ENCODE measurements at places on chromosomes 1 and 21.
A peak's percentile ranks its signal among the peaks of the same experiment; 100 is the strongest.

- H3K36me3 ChIP-seq: no peaks in the 10 kb centered on the region
- H3K4me1 ChIP-seq: no peaks in the 10 kb centered on the region
- H3K4me3 ChIP-seq: no peak overlapping the region
- H3K27me3 ChIP-seq: peaks cover 14% of the 10 kb centered on the region
Observed at GRCh38 chr1:7659514-7659913, 111.6 kb upstream of the VAMP3 start.

DNA sequence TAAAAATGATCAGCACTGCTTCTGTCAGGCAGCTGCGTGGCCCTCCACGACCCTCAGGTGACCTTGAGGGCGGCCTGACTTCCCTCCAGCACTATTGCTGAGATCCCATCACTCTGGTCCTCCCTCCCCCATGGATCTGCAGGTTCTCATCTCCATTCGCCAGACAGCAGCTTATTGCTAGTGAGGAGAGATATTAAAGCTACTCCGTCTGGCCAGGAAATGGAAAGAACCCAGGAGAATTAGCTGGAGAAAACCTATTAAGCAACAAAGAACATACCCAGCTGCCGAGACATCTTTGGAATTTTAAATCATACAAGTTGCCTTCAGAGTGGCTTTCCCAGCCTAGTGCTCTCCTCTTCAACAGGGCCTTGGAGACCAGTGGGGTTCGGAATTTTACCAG, 25.7 kb upstream of the KCNN3 start:
- H3K36me3 ChIP-seq: no peaks in the 10 kb centered on the region
- no peak overlapping the region for H3K27ac ChIP-seq
- H3K4me1 ChIP-seq: peaks cover 12% of the 10 kb centered on the region
- no peak overlapping the region for H3K4me3 ChIP-seq
- H3K27me3 ChIP-seq: no peaks in the 10 kb centered on the region
- DNase-seq: no peak

GRCh38 chr1:204344665-204345355, 14.9 kb downstream of the PLEKHA6 start:
- H3K27ac ChIP-seq: no peak overlapping the region
- H3K27me3 ChIP-seq: peaks cover 41% of the 10 kb centered on the region
- no peak for DNase-seq
- H3K36me3 ChIP-seq: no peaks in the 10 kb centered on the region
- H3K4me3 ChIP-seq: no peak overlapping the region
- peaks cover 12% of the 10 kb centered on the region for H3K4me1 ChIP-seq

- H3K4me3 ChIP-seq: no peak overlapping the region
- no peaks in the 10 kb centered on the region for H3K36me3 ChIP-seq
- peaks cover 8% of the 10 kb centered on the region for H3K4me1 ChIP-seq
- no peak overlapping the region for H3K27ac ChIP-seq
Observed at GRCh38 chr1:111990878-111991718, 1.6 kb upstream of the KCND3 start.

DNA sequence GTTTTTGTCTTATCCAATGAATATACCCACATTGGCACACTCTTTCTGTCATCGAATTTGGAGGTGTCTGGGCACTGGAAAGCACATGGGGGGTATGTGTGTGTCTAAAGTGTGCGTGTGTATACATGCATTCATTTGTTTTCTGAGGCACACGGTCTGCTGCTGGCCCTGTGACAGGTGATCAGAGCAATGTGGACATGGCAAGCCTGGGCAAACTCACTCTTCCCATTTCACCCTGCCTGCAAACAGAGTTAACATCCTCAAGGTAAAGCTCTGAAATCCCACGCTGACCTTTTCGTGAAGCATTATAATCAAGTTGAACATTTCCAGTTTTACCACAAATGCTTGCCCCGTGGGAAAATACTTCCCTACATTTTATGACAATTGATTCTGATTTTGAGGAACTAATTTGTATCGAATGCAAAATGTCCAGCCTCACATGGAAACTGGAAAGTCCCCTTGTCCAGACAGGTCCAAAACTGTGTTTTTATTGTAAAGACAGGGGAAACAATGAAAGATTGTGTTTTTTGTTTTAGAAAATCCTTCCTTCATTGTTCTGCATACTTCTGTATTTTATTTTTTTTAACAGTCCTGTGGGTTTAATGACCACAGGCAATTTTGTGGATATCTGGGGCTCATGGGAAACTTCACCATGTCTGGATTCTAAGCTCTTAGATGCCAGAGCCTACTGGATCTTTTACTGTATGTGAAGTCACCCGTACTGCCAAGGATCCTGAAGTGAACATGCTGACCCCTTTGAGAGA, 160.9 kb downstream of the PBX1 start:
- DNase-seq: no peak
- peaks cover 1% of the 10 kb centered on the region for H3K4me1 ChIP-seq
- no peaks in the 10 kb centered on the region for H3K27me3 ChIP-seq
- H3K36me3 ChIP-seq: no peaks in the 10 kb centered on the region

DNA sequence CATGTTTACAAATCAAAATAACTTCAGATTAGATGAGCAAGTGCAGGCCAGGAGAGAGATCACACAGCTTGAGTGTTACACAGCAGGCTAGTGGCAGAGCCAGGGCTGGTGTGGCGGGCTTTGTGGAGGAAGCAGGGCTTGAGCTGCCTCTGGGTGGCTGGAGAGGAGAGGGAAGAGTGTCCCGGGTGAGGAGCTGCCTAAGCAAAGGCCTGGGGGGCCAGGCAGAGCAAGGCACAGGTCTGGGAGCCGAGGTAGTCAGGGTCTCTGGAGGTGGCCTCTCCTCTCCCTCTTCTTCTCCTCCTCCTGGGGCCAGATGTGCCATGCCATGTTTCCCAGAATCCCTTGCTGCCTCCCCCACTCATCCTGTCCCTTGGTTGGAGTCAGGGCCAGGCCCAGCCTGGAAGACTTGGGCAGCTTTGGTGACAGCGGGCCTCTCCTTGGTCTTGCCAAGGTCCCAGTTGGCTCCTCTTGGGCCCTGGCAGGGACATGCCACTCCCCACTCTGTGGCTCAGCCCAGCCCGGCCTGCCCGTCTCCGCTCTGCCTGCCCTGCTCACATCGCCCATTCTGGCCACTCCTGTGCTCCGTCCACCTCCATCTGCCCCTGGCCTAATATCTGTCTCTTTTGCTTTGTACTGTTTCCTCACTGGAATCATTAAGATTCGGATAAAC, 70.3 kb downstream of the PTPRU start:
- H3K27me3 ChIP-seq: no peaks in the 10 kb centered on the region
- no peak overlapping the region for H3K27ac ChIP-seq
- H3K4me1 ChIP-seq: no peaks in the 10 kb centered on the region
- DNase-seq: no peak
- no peaks in the 10 kb centered on the region for H3K36me3 ChIP-seq

DNA sequence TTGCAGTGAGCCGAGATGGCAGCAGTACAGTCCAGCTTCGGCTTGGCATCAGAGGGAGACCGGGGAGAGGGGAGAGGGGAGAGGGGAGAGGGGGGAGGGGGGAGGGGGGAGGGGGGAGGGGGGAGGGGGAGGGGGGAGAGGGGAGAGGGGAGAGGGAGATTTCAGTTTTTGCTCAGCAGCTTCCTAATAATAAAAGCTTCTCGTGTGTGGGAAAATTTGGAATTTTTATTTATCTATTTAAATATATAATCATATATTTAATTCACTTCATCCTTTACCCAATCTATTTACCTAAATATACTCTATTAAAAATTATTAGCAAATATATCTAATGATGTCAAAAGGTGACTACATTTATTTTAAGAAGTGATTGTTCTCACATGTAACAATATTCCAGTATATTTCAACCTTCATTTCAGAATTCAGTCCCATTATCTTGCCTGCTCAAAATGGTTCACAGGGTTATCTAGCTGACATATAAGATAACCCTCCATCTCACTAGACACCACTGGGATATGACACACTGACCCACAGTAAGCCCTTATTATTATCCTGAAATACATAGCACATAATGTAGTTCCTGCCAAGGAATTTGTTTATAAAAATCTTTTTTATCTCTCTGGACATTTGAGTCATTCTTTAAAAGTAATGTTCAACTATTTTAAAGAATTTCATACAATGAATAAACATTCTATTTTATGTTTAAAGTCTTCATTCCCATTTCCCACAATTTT, 105.9 kb downstream of the GPATCH2 start:
- no peaks in the 10 kb centered on the region for H3K36me3 ChIP-seq
- no peak for DNase-seq
- H3K4me3 ChIP-seq: no peak overlapping the region
- no peak overlapping the region for H3K27ac ChIP-seq
- H3K27me3 ChIP-seq: no peaks in the 10 kb centered on the region

DNA sequence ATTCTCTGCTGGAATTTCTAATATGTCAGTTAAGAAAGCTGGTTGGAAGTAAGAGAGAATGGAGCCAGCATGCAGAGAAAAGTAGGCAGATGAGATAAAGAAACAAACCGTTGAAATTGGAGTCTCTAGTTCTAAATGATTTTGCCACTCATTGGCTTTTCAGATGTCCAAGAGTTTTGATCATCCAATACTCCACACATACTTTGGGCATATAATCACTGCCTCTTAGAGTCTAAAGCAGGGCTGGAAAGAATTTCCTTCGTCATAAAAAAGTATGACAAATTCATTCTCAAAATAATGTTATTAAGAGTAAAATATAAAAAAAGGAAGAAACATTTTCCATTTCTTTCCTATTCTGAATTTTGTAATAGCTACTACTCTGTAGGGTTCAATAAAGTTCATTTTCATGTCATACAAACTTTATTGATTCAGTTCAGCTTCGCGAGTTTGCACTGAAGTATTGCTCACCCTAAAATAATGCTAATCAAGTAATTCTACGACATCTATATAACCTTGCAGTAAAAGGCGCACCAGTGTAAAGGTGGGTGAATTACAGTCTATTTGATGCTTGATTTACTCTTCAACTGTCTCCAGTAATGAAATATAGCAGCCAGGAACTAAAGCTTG, 1556.6 kb downstream of the NCAM2 start:
- DNase-seq: no peak
- no peaks in the 10 kb centered on the region for H3K4me1 ChIP-seq
- H3K27ac ChIP-seq: no peak overlapping the region
- H3K36me3 ChIP-seq: no peaks in the 10 kb centered on the region

GRCh38 chr1:6950001-6950765, 164.9 kb downstream of the CAMTA1 start:
- DNase-seq: no peak
- no peak overlapping the region for H3K27ac ChIP-seq
- peaks cover 3% of the 10 kb centered on the region for H3K4me1 ChIP-seq
- peaks cover 22% of the 10 kb centered on the region for H3K27me3 ChIP-seq
- no peaks in the 10 kb centered on the region for H3K36me3 ChIP-seq

- H3K4me3 ChIP-seq: no peak overlapping the region
- peak overlapping the region; percentile 23 for H3K27ac ChIP-seq
- H3K27me3 ChIP-seq: peaks cover 31% of the 10 kb centered on the region
- peaks cover 19% of the 10 kb centered on the region for H3K4me1 ChIP-seq
- no peaks in the 10 kb centered on the region for H3K36me3 ChIP-seq
- no peak for DNase-seq
Observed at GRCh38 chr1:226497991-226498639, 50.4 kb upstream of the STUM start.

DNA sequence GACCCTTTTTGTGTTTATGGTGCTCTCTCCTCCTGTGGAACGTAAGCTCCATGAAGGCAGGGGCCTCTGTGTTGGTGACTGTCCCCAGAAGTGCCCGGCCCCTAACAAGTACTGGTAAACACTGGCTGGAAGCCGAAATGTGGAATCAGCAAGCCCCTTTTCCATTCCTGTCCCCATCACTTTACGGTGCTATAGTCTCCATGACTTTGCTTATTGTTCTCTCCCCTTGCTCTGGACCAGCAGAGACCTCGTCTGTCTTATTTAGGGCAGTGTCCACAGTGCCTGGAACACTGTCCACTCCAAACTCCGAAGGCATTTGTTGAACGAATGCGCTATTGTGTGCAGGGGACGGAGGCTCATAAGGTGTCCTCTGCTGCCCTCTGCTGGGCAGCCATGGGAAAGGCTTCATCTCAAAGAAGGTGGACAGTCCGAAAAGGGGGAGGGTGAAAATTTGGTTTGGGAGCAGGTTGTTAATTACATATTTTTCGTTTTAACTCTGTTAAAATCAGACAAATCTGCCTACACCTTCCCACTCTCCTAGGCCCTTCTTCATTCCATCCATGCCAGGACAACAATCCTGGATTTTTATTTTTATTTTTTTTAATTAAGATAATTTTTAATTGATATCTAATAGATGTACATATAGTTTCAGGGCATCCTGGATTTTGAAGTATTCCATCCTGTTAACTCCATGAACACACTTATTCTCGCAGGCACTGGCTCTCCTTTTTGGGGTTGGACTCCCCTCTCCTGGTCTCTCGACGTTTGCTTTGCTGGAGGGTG, 115.6 kb downstream of the PGBD5 start:
- no peaks in the 10 kb centered on the region for H3K27me3 ChIP-seq
- no peaks in the 10 kb centered on the region for H3K36me3 ChIP-seq
- DNase-seq: peak; percentile 81
- no peak overlapping the region for H3K4me3 ChIP-seq
- peaks cover 2% of the 10 kb centered on the region for H3K4me1 ChIP-seq
- no peak overlapping the region for H3K27ac ChIP-seq

- H3K27ac ChIP-seq: no peak overlapping the region
- no peaks in the 10 kb centered on the region for H3K36me3 ChIP-seq
- H3K27me3 ChIP-seq: no peaks in the 10 kb centered on the region
- no peak overlapping the region for H3K4me3 ChIP-seq
Observed at GRCh38 chr1:186880982-186881381, 52.2 kb downstream of the PLA2G4A start.

DNA sequence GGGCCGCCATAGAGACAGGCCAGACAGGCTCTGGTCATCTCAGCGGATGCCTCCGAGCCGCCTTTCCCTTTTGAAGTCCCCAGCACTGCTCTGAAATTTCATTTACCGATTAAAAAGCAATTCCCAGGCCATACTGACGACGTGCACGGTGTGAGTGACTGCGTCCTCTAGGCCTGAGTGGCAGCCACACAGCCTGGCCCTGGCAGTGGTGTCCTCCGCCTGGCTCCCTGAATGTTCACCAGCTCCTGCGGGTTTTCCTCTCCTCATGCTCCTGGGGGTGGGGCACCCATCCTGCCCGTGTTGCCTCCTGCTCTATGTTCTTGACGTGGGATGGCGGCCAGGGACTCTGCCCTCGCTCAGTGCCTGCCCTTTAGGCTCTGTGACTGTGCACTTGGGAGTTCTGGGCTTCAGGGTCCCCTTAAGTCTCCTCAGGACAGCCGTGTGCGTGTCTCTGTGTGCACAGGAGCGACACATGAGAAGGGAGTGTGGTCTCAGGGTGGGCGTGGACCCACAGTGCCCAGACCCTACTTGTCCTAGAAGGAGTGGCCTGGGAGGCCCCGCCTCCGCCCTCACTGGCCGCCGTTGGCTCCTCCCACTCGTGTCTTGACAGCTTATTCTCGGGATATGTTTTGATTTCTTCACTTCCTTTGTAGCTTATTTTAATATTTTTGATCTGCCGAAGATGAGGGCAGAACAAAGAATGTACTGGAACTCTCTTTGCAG, 3.6 kb downstream of the SKI start:
- H3K27me3 ChIP-seq: no peaks in the 10 kb centered on the region
- H3K27ac ChIP-seq: no peak overlapping the region
- H3K36me3 ChIP-seq: peaks cover 39% of the 10 kb centered on the region
- peaks cover 38% of the 10 kb centered on the region for H3K4me1 ChIP-seq

- no peak for DNase-seq
- no peaks in the 10 kb centered on the region for H3K36me3 ChIP-seq
- H3K27me3 ChIP-seq: no peaks in the 10 kb centered on the region
Observed at GRCh38 chr21:27526451-27526850, 559.6 kb upstream of the ADAMTS5 start.
